HL-60 (cell line): ENCODE measurements at places on chromosomes 13 and 19.

- no peak for DNase-seq
These were observed 130.7 kb downstream of the STK24 start for GRCh38 chr13:98446234-98446621.

DNA sequence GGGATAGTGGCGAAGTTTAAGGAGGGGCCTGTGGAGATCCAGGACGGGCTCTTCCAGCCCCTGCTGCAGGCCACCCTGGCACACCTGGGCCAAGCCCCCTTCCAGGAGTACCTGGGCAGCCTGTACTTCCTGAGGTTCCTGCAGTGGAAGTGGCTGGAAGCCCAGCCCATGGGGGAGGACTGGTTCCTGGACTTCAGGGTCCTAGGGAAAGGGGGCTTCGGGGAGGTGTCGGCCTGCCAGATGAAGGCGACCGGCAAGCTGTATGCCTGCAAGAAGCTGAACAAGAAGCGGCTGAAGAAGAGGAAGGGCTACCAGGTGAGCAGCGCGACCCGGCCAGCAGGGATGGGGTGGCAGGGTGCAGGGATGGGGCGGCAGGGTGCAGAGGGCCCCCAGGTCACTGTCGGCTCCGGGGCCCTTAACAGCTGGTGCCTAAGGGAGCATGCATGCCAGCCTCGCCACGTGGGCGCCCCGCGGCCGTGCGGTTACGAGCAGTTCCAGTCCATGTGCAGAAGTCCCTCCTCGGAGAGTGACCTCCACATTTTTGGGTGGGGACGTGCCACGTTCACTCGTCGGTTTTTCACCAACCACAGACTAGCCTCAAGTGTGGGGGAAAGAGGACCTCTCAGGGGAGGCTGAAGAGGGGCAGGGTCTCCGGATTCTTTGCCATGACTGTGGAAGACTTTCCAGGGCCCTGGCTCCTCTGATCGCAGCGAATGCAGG, 912 bp downstream of the GRK1 start:
- DNase-seq, result no peak

GRCh38 chr13:98950705-98951104, 27.2 kb downstream of the DOCK9 start:
- no peak for DNase-seq

GRCh38 chr13:59279576-59279975, 884.2 kb downstream of the DIAPH3 start:
- DNase-seq, result no peak
